Neural crest cell (in vitro differentiated cells): ENCODE measurements at places on chromosomes 13 and 19.

GRCh38 chr13:79387853-79388252 is 18.2 kb downstream of the RBM26 start:
- DNase-seq, result no peak

DNA sequence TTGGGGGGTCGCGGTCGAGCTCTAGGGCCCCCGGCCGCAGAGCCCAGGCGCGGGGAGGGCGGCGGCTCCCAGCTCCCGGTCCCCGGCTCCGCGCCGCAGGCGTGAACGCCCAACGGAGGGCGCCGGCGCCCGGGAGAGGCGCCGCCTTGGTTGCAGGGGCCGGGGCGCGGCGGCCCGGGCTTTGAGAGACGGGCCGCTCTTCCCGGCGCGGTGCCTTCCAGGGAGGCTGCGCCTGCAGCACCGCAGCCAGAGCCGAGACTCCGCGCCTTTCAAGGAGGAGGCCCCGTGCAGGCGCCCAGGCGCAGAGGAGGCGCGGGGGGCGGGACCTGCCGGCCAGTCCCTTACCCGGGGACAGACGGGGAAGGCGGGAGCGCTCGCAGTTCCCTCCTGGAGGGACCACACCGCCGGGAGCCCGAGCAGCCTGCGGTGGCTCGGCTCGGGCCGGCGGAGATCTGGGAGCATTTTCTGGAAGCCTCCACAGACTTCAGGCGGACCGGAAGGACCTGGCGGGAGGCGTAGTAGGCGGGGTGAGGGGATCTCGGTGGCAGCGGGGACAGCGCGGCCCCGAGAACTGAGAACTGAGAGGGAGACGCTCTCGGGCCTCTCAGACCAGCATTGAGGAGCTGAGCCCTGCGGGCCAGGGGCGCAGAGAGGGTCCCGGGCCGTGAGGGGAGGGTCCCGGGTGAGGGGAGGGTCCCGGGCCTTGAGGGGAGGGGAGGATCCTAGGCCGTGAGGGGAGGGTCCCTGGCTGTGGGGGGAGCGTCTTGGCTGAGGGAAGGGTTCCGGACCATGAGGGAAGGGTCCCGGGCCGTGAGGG is 25.5 kb upstream of the MCF2L start:
- peak; percentile 65 for DNase-seq

DNA sequence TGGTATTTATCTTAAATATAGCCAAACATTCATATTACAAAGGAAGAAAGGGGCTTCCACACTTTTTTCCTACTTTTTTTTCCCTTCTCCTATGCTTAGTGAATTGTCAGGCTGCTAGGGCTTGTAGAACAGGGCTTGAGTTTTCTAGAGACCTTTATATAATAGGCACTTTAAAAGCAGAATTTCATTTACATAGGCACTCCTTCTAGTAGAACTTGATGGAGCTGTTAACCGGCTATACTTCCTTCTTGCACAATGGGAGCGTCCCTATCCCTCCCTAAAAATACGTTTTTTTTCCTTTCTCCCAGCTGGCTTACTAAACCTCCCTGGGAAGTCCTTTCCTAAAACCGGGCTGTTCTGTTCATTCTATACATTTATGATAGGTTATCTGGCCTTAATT is 1.1 kb downstream of the TRIM13 start:
- DNase-seq, result no peak

GRCh38 chr13:107548338-107548737 is 667.0 kb downstream of the LIG4 start:
- no peak for DNase-seq

DNA sequence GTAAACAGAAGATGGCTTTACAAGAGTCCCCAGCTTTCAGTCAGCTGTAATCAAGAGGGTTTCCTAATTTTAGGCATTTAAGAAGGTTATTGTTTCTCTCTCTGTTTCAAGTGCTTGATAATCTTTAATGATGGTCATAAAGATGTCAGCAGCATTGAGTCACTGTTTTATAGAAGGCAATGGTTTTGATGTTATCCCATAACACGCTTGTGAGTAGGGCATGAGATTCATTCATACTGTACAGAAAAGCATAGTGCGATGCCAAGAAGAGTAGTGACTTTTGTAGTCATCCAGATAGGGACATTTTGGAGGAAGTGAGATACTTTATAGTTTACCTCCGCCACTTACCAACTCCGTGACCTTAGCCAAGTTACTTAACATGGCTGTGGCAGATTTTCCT is 364.2 kb upstream of the SLC10A2 start:
- DNase-seq, result no peak

GRCh38 chr19:51016798-51017683 is 2.5 kb downstream of the KLK10 start:
- DNase-seq, result peak; percentile 53
